ENCODE measurements at places on chromosomes 16 and 17. TPM values are rescaled to one million over a fixed set of nuclear protein-coding genes. Genes with fewer than 3 reads are reported as not detected.

The ERCC4 gene
- total RNA-seq = 20.7 TPM

The NXN gene
- total RNA-seq = 25.7 TPM

The RCVRN gene
- total RNA-seq = not detected

The CCL17 gene
- total RNA-seq = not detected

The NPIPB13 gene
- total RNA-seq = 0.65 TPM

The GRAP gene
- total RNA-seq = 19.0 TPM

The IRF8 gene
- total RNA-seq = not detected

The OR1A1 gene
- total RNA-seq = not detected

The KCNJ12 gene
- 0.61 TPM for total RNA-seq

The KRT27 gene
- not detected for total RNA-seq

Data from epithelial cell of umbilical artery (primary cell).